ENCODE measurements at places on chromosomes 4 and X. TPM values are rescaled to one million over a fixed set of nuclear protein-coding genes. Genes with fewer than 3 reads are reported as not detected.

GRCh38 chr4:82611527-82611926 lies 49.7 kb upstream of the TMEM150C start:
- no peak for DNase-seq

GRCh38 chr4:21976166-21976565 lies 27.6 kb upstream of the KCNIP4 start:
- DNase-seq = no peak

DNA sequence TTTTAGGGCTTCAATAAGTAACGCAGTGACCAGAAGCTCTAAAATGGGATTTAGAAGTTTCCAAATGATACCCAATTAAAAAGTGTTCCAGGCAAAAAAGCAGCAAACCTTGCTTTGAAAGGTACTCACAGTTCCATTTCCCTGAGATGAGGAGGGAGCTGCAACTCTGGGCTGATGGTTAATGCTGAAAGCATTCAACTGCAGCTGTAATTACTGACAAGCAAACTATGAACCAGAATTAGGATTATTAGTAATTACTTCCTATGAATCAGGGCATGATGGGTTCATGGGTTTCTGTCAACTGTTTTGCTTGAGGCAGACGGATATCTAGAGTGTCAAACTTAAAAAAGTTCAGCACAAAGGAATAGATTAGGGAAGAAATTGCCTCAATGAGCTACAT lies 357.4 kb downstream of the STIM2 start:
- DNase-seq = no peak

DNA sequence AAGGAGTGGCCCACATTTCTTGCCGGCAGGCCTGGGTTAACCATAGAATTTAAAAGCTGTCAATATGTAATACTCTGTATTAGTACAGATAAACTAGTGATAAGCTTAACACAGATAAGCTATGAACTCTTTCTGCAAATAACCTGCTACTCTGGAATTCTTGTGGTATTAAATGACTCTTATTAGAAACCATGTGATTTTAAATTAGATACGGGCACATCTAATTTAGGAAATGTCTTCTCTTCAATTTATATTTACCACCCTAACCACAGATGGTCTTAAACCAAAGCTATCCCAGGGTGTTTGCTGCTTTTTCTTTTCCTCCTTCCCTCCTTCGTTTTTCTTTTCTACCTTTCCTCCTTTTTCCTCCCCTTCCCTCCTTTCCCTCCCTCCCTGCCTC lies 4.9 kb downstream of the GNRHR start:
- DNase-seq = no peak

DNA sequence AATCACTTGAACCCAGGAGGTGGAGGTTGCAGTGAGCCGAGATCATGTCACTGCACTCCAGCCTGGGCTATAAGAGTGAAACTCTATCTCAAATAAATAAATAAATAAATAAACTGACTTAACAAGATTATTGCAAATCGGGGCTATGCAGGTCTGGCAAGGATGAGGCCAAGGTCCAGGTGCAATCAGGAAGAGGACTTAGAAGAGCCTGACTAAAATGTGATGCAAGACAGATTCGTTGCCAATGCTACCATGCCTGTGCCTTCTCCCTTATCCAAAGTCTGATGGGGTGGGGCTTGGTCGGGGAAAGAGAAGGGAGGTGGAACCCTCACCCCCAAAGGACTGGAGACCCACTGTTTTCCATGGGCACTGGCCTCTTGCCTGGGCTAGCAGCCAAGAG lies 14.7 kb downstream of the ZCCHC13 start:
- no peak for DNase-seq

GRCh38 chrX:53324803-53325202 lies 43.4 kb upstream of the IQSEC2 start:
- no peak for DNase-seq

GRCh38 chr4:23973308-23973855 lies 83.5 kb upstream of the PPARGC1A start:
- DNase-seq = no peak

DNA sequence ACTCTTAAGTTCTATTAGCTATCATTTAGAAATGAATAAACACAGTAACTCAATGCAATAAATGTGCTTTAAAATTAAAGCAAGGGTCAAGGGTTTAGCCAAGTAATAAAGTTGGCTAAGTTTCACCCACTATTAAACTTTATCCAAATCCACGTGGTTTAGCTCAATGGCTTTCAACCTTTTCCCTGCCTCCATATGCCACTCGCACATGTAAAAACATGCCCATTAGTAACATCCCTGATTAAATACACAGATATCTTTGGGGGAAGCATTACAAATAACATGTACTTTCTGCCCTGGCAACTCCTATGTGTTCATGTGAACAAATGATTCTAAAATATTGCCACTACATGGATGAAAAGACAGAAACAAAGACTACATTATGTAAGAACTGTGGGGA lies 130.8 kb downstream of the ZAR1 start:
- no peak for DNase-seq

DNA sequence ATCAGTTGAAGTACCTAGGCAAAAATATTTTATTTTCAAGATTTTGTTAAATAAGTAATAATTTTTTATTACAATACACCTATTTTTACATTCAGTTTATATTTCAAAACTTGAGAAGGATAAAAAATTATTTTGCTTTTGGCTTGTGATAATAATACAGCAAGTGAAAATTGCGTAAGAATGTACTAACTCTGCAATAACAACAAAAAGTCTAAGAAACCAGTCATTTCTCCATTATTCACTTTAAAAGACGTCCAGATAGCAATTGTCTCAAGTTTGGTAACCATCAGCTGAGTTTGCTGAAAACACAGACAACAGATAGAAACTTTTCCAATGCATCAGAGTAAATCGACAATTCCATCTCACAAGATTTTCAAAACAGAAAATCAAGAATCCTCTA lies 12.1 kb downstream of the CXCL8 start:
- no peak for DNase-seq

The FRMPD3 gene
- total RNA-seq = 0.19 TPM

The IRF2 gene
- 49.4 TPM for total RNA-seq

The YIPF7 gene
- total RNA-seq = not detected

The RAI2 gene
- 32.2 TPM for total RNA-seq
